Calu3 (cell line): ENCODE measurements at places on chromosomes 16 and 17. TPM values are rescaled to one million over a fixed set of nuclear protein-coding genes. Genes with fewer than 3 reads are reported as not detected.
A peak's percentile ranks its signal among the peaks of the same experiment; 100 is the strongest.

DNA sequence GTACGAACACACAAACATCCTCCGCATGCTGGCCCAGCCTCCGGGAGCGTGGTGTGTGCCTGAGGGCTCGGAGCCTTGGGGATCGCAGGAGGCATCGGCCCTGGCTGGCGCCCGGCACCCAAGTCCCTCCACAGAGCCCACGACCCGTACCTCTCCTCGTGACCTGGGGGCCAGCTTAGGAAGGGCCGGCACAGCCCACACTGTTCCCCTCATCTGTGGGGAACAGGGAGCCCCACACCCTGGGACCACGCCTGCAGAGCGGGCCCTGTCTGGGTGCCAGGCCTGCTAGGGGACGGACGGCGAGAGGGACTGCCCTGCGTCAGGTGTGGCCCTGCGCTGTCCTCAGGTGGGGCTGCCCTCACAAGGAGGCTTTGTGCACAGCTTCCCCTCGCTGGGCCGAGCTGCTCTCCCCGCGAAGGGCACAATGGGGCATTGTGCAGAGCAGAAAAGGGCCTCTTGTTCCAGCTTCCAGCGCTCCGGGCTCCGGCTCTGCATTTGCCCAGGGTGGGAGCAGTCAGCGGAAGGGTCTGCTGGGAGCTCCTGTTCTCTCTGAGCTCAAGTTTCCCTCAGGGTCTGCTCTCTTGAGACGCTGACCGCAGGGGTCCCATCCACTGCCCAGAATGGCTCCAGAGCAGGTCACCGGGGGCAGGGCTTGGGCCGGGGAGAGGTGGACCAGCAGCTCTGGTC is 1.7 kb upstream of the LMF1 start:
- DNase-seq = peak; percentile 94
- peak overlapping the region; percentile 37 for H3K27ac ChIP-seq
- peaks cover 26% of the 10 kb centered on the region for H3K36me3 ChIP-seq
- H3K4me3 ChIP-seq = peak overlapping the region; percentile 69
- H3K4me1 ChIP-seq = peaks cover 42% of the 10 kb centered on the region
- H3K27me3 ChIP-seq = peaks cover 4% of the 10 kb centered on the region

DNA sequence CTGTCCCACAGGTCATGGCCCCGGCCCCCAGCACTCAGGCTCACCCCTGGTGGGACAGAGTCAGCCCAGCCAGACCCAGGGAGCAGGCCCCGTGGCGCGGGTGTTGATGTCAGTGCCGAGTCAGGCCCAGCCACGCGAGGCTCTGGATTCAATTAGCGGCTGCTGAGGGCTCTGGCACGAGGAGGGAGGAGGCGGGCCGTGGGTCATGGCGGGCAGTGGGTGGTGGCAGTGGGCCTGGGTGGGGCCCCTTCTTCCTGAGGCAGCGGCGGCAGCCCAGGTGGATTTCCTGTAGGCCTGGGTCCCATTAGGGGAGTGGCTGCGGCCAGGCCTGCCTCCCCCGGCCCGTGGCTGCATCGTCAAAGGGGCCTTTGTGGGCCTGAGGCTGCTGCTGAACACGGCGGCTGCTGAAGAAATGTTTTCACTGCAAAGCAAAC is 12.9 kb downstream of the VASN start:
- H3K27ac ChIP-seq = no peak overlapping the region
- no peaks in the 10 kb centered on the region for H3K4me1 ChIP-seq
- no peak overlapping the region for H3K4me3 ChIP-seq
- no peak for DNase-seq

DNA sequence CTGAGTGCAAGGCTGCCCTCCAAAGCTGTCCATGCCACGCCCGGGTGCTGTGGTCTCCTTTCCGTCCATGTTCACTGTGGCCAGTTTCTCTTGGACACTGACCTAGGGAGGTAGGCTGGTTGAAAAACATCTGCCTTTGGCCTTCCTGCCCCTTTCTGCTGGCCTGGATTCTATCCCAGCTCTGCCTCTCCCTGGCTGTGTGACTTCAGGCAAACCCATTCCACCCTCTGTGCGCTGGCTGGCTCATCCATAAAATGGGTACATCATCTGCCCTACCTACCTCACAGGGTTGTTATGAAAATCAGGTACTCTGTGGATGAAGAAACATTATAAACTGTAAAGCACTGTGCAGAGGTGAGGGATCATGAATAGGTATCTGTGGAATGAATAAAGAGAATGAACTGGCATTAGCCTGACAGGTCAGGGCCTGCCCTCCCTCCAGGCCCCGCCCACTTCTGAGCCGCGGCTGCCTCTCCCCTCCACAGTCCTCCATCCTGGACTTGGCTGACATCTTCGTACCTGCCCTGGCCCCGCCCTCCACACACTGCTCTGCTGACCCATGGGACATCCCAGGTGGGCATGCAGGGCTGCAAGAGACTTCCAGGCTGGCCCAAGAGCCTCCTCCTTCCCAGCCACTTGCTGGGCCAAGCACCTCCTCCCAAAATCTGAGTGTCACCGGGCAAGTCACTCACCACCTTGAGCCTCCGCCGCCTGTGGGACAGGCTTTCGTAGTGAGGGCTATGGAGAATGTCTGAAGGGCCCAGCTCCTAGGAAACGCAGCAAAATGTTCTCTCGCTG is 7.0 kb upstream of the SPATA20 start:
- peaks cover 55% of the 10 kb centered on the region for H3K4me1 ChIP-seq
- peak; percentile 42 for DNase-seq
- peaks cover 62% of the 10 kb centered on the region for H3K36me3 ChIP-seq
- H3K27me3 ChIP-seq = no peaks in the 10 kb centered on the region

DNA sequence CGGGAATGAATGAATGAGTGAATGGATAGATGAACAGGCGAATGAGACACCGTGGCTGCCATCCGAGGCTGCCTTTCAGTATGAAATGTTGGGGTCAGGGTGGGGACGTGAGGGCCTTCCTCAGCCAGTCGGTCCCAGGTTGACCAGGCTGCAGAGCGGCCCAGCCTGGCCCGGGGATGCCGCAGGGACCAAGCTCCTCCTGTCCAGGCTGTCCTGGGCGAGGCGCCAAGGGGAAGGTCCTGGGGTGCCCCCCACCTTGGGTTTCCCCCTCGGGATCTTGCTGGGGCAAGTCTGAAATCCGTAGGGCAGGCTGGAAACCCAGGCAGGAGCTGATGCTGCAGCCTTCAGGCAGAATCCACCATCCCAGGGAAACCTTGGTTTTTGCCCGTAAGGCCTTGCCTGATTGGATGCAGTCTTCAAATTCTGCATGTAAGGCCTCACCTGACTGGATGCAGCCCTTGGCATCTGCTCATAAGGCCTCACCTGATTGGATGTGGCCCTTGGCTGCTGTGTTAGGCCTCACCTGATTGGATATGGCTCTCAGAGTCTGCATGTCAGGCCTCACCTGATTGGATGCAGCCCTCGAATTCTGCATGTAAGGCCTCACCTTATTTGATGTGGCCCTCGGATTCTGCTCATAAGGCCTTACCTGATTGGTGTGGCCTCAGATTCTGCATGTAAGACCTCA is 61.7 kb upstream of the ZNF469 start:
- H3K4me1 ChIP-seq = no peaks in the 10 kb centered on the region
- no peak for DNase-seq
- no peaks in the 10 kb centered on the region for H3K27me3 ChIP-seq
- no peak overlapping the region for H3K27ac ChIP-seq
- no peaks in the 10 kb centered on the region for H3K36me3 ChIP-seq

GRCh38 chr17:82561429-82562035 is 42.0 kb downstream of the FOXK2 start:
- no peaks in the 10 kb centered on the region for H3K27me3 ChIP-seq
- H3K4me1 ChIP-seq = peaks cover 15% of the 10 kb centered on the region

DNA sequence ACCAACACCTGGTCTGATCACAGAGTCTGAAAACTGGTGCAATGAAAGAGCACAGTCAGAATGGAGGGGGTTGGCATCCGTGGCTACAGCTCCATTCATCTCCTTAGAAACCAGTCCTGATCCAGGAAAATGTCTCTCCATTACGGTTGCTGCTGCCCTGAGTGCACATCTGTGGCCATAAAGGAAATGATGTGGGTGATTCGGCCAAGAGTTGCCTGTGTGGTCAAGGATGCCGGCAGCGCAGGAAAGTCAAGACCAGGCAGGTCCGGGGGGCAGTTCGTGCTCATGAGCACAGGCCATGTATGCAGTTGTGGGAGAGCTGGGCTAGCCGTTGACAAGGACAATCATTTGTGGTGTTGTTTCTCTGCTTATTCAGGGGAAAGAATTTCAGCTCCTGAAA is 5.9 kb downstream of the XAF1 start:
- H3K4me3 ChIP-seq = no peak overlapping the region
- H3K4me1 ChIP-seq = no peaks in the 10 kb centered on the region
- H3K27ac ChIP-seq = no peak overlapping the region
- H3K27me3 ChIP-seq = peaks cover 31% of the 10 kb centered on the region
- no peaks in the 10 kb centered on the region for H3K36me3 ChIP-seq

Gene CLEC10A
- total RNA-seq = not detected in 2 replicates

DNA sequence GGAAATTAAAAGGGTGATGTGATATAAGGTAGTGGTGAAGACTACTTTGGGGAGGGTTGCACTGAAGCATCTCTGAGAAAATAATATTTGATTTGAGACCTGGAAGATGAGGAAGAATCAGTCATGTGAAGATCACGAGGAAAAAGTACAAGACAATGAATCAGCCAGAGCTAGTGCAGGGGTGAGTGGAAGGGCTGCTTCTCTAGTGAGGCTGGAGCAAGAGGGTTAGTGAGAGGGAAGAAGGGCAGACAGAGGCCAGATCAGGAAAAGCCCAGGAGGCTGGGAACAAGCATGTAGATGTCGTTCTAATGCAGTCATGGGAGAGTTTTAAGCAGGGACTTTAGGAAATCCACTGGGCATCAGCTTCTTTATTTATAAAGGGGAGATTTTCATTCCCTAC is 504.2 kb upstream of the SALL1 start:
- no peak overlapping the region for H3K27ac ChIP-seq
- DNase-seq = no peak
- H3K27me3 ChIP-seq = peaks cover 73% of the 10 kb centered on the region
- H3K4me3 ChIP-seq = no peak overlapping the region

GRCh38 chr16:46982335-46982734 is 8.9 kb upstream of the DNAJA2 start:
- no peaks in the 10 kb centered on the region for H3K36me3 ChIP-seq
- H3K4me1 ChIP-seq = no peaks in the 10 kb centered on the region
- H3K4me3 ChIP-seq = no peak overlapping the region
- no peak overlapping the region for H3K27ac ChIP-seq
- H3K27me3 ChIP-seq = no peaks in the 10 kb centered on the region
- no peak for DNase-seq

DNA sequence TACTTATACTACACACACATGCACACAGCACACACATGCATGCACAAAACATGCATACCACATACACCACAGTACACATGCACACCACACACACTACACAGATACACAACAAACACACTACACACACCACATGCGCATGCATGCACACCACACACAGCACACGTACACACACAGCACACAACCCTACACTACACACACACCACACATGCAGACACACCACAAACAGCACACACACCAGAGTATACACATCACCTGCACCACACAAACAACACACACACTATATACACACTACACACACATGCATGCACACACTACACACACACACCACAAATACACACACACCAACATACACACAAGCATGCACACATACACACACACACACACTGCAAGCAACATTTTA is 166.8 kb downstream of the AHSP start:
- H3K27ac ChIP-seq = no peak overlapping the region
- H3K4me1 ChIP-seq = no peaks in the 10 kb centered on the region
- H3K27me3 ChIP-seq = no peaks in the 10 kb centered on the region
- no peak overlapping the region for H3K4me3 ChIP-seq
- DNase-seq = no peak

- H3K27me3 ChIP-seq = no peaks in the 10 kb centered on the region
- no peak overlapping the region for H3K27ac ChIP-seq
- H3K4me1 ChIP-seq = peaks cover 43% of the 10 kb centered on the region
- no peak for DNase-seq
- H3K36me3 ChIP-seq = peaks cover 88% of the 10 kb centered on the region
Observed at GRCh38 chr16:66563574-66564334, 2.5 kb upstream of the CMTM1 start.

Gene CD300H
- total RNA-seq = not detected in 2 replicates

- no peak for DNase-seq
- no peak overlapping the region for H3K4me3 ChIP-seq
- H3K4me1 ChIP-seq = no peaks in the 10 kb centered on the region
- no peaks in the 10 kb centered on the region for H3K36me3 ChIP-seq
Observed at GRCh38 chr17:68305142-68305541, 13.8 kb downstream of the ARSG start.

- H3K4me3 ChIP-seq = no peak overlapping the region
- no peak overlapping the region for H3K27ac ChIP-seq
- peaks cover 22% of the 10 kb centered on the region for H3K27me3 ChIP-seq
Observed at GRCh38 chr17:48497103-48497502, 33.7 kb downstream of the HOXB1 start.

- H3K36me3 ChIP-seq = peaks cover 4% of the 10 kb centered on the region
- DNase-seq = no peak
- H3K4me1 ChIP-seq = peaks cover 10% of the 10 kb centered on the region
- no peak overlapping the region for H3K27ac ChIP-seq
- H3K27me3 ChIP-seq = no peaks in the 10 kb centered on the region
Observed at GRCh38 chr17:31002047-31002446, 31.2 kb downstream of the RNF135 start.

- no peaks in the 10 kb centered on the region for H3K36me3 ChIP-seq
- no peaks in the 10 kb centered on the region for H3K27me3 ChIP-seq
- H3K4me1 ChIP-seq = no peaks in the 10 kb centered on the region
- H3K4me3 ChIP-seq = no peak overlapping the region
Observed at GRCh38 chr17:82965371-82965770, 114.0 kb upstream of the METRNL start.

- no peak overlapping the region for H3K4me3 ChIP-seq
- no peak overlapping the region for H3K27ac ChIP-seq
- no peaks in the 10 kb centered on the region for H3K4me1 ChIP-seq
- no peaks in the 10 kb centered on the region for H3K36me3 ChIP-seq
- no peak for DNase-seq
Observed at GRCh38 chr17:79654350-79654959, 43.6 kb upstream of the RBFOX3 start.

- no peak overlapping the region for H3K4me3 ChIP-seq
- H3K4me1 ChIP-seq = peaks cover 10% of the 10 kb centered on the region
- H3K27ac ChIP-seq = no peak overlapping the region
- H3K36me3 ChIP-seq = peaks cover 47% of the 10 kb centered on the region
- H3K27me3 ChIP-seq = no peaks in the 10 kb centered on the region
- DNase-seq = no peak
Observed at GRCh38 chr16:69448470-69449193, 24.2 kb downstream of the CYB5B start.

GRCh38 chr16:84361546-84361945 is 6.8 kb upstream of the ATP2C2 start:
- peaks cover 25% of the 10 kb centered on the region for H3K4me1 ChIP-seq
- DNase-seq = no peak
- H3K27me3 ChIP-seq = peaks cover 5% of the 10 kb centered on the region
- no peak overlapping the region for H3K4me3 ChIP-seq

- H3K4me3 ChIP-seq = no peak overlapping the region
- peaks cover 10% of the 10 kb centered on the region for H3K4me1 ChIP-seq
- DNase-seq = no peak
- no peaks in the 10 kb centered on the region for H3K27me3 ChIP-seq
Observed at GRCh38 chr16:25158401-25158800, 46.9 kb downstream of the LCMT1 start.

Gene ELOB
- total RNA-seq = 269 TPM in 2 replicates

Gene MAPK7
- total RNA-seq = 15.0 and 19.3 TPM in 2 replicates

Gene USP6
- total RNA-seq = not detected in 2 replicates

GRCh38 chr17:259341-259976 is 78.0 kb upstream of the DOC2B start:
- H3K27ac ChIP-seq = no peak overlapping the region
- H3K4me1 ChIP-seq = no peaks in the 10 kb centered on the region
- DNase-seq = no peak
- no peaks in the 10 kb centered on the region for H3K27me3 ChIP-seq
- peaks cover 4% of the 10 kb centered on the region for H3K36me3 ChIP-seq
- H3K4me3 ChIP-seq = no peak overlapping the region

GRCh38 chr17:68291836-68292688 is 767 bp downstream of the ARSG start:
- H3K27me3 ChIP-seq = peaks cover 68% of the 10 kb centered on the region
- DNase-seq = peak; percentile 77
- H3K4me1 ChIP-seq = peaks cover 8% of the 10 kb centered on the region
- H3K27ac ChIP-seq = no peak overlapping the region
- H3K4me3 ChIP-seq = peak overlapping the region; percentile 92
